ENCODE measurements at places on chromosomes 6 and 20.
A peak's percentile ranks its signal among the peaks of the same experiment; 100 is the strongest.

DNA sequence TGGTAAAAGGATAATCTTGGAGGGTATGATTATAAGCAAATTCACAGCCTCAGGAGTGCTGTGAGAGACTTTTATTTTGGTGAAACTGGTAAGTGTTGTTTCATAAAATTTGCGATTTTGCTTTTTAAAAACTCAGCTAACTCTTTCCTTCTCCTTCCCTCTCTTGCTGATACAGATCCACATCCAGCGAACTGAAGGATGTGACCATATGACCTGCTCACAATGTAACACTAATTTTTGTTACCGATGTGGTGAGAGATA is 77.2 kb upstream of the TPD52L1 start:
- no peak for DNase-seq

DNA sequence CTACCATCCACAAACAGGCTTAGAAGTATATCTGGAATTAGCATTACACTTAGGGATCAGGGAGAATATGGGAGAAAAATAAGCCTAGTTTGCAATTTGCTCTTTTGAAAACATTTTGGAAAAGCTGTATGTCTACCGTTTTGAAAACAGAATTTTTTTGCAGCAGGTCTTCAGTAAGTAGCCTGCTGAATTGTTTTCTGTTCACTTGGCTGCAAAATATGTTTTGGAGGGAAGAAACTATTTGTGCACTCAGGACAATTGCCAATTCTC is 39.6 kb downstream of the ILRUN start:
- peak; percentile 78 for DNase-seq

DNA sequence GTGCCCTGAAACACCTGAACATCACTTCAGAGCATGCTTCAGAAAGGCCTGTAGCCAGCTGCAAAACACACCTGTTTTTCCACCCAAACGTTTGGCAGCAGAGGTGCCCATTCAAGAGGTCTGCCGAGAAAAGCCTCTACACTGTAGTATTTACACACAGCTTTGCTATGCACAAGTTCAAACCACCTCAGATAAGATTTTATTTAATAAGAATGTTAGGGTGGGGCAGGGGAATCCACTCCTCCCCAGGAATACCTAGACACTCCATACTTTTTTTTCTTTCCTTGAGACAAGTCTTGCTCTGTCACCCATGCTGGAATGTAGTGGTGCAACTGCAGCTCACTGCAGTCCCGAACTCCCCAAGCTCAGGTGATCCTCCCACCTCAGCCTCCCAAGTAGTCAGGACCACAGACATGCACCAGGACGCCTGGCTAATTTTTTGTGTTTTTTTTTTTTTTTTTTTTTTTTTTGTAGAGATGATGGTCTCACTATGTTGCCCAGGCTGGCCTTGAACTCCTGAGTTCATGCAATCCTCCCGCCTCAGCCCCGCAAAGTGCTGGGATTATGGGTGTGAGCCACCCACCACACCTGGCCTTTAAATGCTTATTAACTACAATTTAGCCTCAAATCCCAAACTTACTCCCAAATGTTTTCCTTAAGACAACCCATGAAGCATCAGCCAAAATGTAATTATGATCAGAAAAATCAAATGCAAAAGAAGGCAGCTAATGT is 9.7 kb downstream of the MRPL14 start:
- DNase-seq, result no peak

DNA sequence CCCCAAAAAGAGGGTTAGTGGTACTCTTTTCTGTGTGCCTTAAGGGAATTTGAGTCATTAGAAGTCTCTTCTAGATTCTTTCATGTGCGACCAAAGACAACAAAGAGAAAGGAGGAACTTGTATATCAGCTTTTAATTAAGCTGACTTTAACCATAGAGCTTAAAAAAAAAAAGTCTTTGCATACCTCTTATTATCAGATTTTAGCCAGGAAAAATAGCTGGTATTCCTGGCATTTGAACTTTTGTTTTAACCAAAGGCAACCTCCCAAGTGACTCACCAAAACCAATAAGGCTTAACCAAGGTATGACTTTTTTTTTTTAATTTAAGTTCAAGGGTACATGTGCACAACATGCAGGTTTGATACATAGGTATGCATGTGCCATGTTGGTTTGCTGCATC is 375.0 kb downstream of the CDC5L start:
- no peak for DNase-seq

DNA sequence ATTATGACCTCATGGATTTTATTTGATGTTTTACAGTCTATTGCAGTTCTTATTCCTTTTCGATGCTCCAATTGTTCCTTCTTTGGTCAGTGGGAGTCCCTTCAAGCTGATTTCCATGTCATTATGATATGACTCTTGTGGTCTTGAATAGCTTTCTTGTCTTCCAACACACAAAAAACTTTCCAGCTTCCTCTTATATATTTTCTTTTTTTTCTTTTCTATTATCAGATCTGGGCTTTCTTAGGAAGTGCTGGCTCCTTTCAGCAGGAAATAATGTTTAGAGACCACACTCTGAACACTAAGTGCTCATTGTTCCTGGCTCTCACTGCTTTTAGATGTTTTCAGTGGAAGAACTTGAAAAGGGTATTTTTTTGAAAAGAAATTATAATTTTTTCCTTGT is 3.1 kb upstream of the SLC17A1 start:
- no peak for DNase-seq

DNA sequence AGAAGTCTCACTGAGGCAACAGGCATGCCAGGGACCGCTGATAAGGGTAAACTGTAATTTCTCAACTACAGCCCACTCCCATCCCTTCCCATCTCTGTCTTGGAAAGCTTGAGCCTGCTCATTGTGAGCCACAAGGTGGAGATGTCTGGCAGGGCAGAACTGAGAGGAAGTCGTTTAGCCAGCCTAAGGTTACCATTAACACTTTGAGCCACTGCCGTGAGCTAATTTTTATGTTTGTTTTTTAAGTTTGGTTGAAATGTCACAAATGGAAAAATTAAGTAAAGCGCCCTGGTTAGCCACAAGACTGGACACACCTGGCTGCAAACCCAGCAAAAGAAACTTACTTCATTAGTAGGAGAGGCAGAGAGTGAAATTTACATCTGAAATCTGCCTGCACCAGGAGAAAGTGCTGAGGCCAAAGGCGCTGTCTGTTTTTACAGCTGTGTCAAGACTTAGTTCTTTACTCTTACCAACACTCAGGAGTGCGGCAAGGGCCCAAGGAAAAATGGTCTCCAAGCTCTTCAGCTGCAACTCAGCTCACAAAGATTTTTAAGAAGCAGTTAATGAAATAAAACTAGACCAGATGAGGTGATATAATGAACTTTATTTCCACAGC is 50.0 kb upstream of the FAM83C start:
- no peak for DNase-seq

- DNase-seq, result peak; percentile 43
These were observed 79.9 kb upstream of the SPTLC3 start for GRCh38 chr20:12928755-12929401.

DNA sequence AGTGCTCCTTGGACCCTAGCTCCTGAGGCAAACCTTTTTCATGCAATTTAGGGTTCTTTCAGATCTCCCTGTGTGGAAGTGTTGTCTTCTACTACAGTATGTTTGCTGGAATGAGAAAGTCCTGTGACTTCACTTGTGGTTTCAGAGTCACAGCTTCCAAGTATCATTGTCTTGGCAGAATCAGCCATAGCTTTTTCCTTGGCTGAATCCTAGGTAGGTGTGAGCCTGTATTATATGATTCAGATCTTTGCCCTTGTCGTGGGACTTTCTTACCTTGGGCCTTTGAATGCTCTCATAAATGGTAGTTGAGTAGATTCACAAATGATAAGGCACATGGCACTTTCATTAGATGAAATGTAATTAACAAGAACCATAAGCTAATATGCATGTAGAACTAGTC is 16.5 kb downstream of the CARMIL1 start:
- DNase-seq, result peak; percentile 7

DNA sequence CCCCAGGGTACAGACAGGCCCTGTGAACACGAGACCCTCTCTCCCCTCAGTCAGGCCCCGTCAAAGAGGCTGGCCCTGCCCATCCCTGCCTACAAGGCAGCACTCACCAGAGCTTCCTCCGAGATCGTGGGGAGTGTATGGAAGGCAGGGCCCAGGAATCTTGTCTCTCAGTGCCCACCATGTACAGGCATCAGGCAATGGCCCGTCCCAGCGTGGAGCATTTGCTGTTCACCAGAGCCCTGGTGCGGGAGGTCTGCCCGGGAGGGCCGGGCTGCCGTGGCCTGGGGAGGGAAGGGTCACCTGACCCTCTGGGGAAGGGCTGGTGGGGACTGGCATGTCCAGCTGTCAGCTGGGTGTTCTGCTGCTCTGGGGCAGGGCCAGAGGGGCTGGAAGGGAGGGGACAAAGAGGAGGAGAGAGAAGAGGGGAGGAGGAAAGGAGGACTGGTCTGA is at the start of gene IP6K3:
IP6K3 (minus strand) TSS at position 255 of the 450 bp plus-strand sequence. CDS start 11,429 bp downstream, outside the sequence.
- no peak for DNase-seq
